ENCODE measurements at places on chromosomes 1 and 21. TPM values are rescaled to one million over a fixed set of nuclear protein-coding genes. Genes with fewer than 3 reads are reported as not detected.

FAM20B gene
- 54.6 TPM for total RNA-seq

KLHDC8A gene
- total RNA-seq = not detected

MXRA8 gene
- 534 TPM for total RNA-seq

CD53 gene
- not detected for total RNA-seq

TEDDM1 gene
- not detected for total RNA-seq

All from smooth muscle cell of trachea (primary cell).